ENCODE measurements at places on chromosomes 5 and 9. TPM values are rescaled to one million over a fixed set of nuclear protein-coding genes. Genes with fewer than 3 reads are reported as not detected.

The PCDHA9 gene
- polyA plus RNA-seq = 0.03 TPM

The CD14 gene
- 32.8 TPM for polyA plus RNA-seq

The ANAPC2 gene
- polyA plus RNA-seq = 41.6 TPM

The SPINK7 gene
- 0.22 TPM for polyA plus RNA-seq

The ZFP37 gene
- polyA plus RNA-seq = 2.7 TPM

The ZDHHC21 gene
- polyA plus RNA-seq = 10.5 TPM

The NPR3 gene
- polyA plus RNA-seq = 11.8 TPM

The NR4A3 gene
- polyA plus RNA-seq = 0.40 TPM

The EIF4E1B gene
- not detected for polyA plus RNA-seq

The ADAMTS12 gene
- polyA plus RNA-seq = 22.5 TPM

The TAF11L10 gene
- polyA plus RNA-seq = not detected

The SUSD3 gene
- polyA plus RNA-seq = 3.9 TPM

The DNM1 gene
- 33.5 TPM for polyA plus RNA-seq

The C9orf57 gene
- not detected for polyA plus RNA-seq

The SLC27A6 gene
- polyA plus RNA-seq = 0.87 TPM

The PJA2 gene
- 138 TPM for polyA plus RNA-seq

The IFNB1 gene
- not detected for polyA plus RNA-seq

The EQTN gene
- polyA plus RNA-seq = not detected

The TLX3 gene
- polyA plus RNA-seq = not detected

The ADAMTS6 gene
- 0.80 TPM for polyA plus RNA-seq

The MYMK gene
- 73.8 TPM for polyA plus RNA-seq

The IL6ST gene
- polyA plus RNA-seq = 47.4 TPM

The ANKRD55 gene
- 0.19 TPM for polyA plus RNA-seq

The FLT4 gene
- 5.4 TPM for polyA plus RNA-seq

The SMC2 gene
- polyA plus RNA-seq = 32.7 TPM

The MARVELD2 gene
- 0.17 TPM for polyA plus RNA-seq

The PLAA gene
- 32.3 TPM for polyA plus RNA-seq

The GARIN3 gene
- not detected for polyA plus RNA-seq

All from muscle of leg (tissue), 16 donors.